ENCODE measurements at places on chromosomes 2 and 18.

GRCh38 chr18:26656944-26657536 lies 108.7 kb upstream of the KCTD1 start:
- no peak for DNase-seq

DNA sequence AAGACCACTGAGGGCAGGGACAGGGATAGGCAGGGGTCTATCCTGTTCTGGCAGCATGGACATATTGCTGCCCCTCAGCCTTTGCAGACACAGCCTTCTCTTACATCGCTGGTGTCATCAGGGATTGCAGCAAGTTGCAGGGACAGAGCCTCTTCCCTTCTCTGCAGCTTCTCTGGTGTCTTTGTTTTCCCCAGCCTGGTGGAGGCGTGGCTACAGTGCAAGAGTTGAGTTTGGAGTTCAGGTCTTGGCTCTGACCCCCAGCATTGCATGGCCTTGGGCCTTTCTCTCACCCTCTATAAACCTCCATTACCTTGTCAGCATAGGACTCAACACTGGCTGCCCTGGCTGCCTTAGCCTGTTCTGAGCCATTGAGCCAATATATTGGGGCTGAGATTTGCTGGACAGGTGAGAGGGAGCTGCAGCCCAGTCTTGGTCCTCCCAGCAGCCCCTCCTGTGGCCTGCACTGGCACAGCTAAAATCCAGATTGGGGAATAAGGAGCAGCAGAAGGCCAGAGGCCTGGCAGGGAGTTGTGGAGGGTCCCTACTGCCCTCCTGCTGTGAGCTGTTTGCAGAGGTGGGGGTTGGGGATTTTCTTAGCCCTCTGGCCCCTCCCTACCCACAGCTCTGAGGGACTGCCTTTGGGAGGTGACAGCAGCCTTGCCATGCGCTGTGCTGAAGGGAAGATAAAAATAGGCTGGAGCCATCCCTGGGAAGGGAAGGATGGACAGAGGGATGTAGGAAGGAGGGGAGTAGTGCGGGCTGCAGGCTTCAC lies 22.8 kb downstream of the EHD3 start:
- no peak for DNase-seq

- no peak for DNase-seq
Measured at GRCh38 chr2:41764919-41765318, 282.9 kb upstream of the PKDCC start.

DNA sequence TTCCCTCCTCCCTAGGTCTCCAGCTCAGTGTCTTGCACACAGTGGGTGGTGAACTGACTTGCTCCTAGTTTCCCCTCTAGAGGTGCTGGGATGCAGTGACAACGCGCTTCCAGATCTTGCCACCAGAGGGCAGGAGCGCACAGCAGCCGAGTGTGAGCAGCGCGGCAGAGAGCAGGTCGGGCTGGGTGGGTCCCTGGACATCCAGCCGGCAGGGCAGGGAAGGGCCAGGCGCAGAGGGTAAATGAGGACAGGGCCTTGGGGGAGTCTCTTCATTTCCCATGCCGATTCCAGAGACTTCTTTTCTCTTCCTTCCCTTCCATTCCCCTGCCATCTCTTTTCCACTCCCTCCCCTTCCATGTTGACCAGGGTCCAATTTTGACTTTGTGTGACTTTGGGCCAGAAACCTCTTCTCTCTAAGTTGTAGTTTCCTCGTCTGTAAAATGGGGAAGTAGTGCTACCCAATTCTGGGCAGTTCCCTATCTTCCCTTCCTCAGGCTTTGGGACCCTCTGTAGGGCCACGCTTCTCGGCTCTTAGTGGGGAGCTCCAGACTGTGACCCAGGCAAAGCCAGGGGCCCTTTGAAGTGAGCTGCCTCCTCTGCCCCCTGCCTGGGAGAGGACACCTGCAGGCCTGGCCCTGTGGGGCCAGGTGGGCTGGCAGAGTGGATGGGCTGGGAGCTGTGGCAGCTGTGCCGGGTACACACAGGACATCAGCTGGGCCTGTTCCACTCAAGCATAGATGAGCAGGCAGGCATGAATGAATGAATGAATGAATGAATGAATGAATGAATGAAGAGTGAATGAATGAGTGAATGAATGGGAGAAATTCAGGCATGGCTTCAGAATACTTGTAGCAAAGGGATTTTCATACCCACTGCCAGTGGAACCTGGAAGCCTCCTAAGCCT lies 43.3 kb upstream of the TAF1B start:
- peak; percentile 80 for DNase-seq

- no peak for DNase-seq
Measured at GRCh38 chr18:45026162-45026561, 345.5 kb downstream of the SETBP1 start.

- no peak for DNase-seq
Measured at GRCh38 chr18:39274535-39274934, 1708.9 kb upstream of the CELF4 start.

DNA sequence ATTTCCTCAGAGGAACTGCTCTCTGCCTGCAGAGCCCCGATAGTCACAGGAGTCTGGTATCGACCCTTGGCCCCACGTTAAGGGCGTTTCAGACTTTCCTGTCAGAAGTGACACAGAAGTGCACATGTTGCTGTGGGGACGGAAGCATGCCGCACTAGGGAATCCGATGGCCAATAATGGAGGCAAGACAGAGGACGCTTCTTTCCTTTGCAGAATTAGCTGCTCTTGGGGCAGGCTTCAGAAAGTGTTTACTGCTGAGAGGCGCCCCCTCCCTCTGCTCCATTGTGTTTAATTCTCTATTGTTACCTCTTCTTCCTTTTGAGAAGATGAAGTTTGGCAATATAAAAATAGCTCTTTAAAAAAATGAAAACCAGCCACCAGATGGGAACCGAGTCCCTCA lies 118.6 kb upstream of the EML6 start:
- no peak for DNase-seq

Measured in CD8-positive, alpha-beta memory T cell (primary cell).